Heart right ventricle (tissue), 16 donors: ENCODE measurements at places on chromosomes 11 and 22. TPM values are rescaled to one million over a fixed set of nuclear protein-coding genes. Genes with fewer than 3 reads are reported as not detected.

The VPREB3 gene
- not detected for total RNA-seq

The CLCF1 gene
- 0.31 TPM for total RNA-seq

- DNase-seq: no peak
- H3K27ac ChIP-seq: no peak overlapping the region
- H3K4me3 ChIP-seq: no peak overlapping the region
- H3K27me3 ChIP-seq: no peaks in the 10 kb centered on the region
Observed at GRCh38 chr11:31926816-31927528, 115.8 kb upstream of the PAX6 start.

DNA sequence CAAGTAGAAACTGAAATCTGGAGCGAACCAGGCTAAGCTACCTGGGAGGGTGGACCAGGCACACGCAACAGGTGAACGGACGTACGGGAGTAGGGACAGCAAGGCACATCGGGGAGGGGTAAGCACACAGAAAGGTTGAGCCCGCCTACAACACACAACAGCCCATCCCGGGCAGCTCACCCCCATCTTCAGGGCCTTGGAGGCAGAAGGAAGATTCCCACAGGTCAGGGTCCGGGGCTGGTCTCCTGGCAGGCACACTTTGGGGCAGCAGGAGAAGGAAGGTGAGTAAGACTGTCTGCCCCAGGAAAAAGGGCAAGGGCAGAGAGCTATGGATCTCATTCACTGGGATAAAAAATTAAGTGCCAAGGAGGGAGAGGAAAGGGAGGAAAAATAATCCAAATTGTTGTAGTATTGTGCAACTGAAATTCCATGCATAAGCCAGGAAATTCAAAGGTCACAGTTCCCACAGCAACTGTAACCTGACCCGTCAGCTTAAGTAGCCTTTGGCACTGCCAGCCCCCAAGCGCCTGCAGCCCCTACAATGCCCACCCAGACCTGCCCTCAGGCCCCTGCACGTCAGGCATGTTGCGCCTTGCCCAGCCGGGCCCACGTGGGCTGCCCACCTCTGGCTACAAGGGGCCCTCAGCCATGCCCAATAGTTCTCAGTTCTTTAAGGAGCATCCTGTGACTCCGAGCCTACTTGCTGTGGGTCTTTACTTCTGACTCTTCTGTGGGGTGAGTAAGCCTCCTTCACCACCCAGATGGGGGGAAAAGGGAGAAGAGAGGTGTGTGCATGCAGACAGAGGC is 51.8 kb downstream of the MICAL3 start:
- peaks cover 73% of the 10 kb centered on the region for H3K4me1 ChIP-seq
- H3K27me3 ChIP-seq: no peaks in the 10 kb centered on the region
- no peak overlapping the region for H3K4me3 ChIP-seq
- H3K27ac ChIP-seq: peak overlapping the region; percentile 47
- DNase-seq: peak; percentile 29

DNA sequence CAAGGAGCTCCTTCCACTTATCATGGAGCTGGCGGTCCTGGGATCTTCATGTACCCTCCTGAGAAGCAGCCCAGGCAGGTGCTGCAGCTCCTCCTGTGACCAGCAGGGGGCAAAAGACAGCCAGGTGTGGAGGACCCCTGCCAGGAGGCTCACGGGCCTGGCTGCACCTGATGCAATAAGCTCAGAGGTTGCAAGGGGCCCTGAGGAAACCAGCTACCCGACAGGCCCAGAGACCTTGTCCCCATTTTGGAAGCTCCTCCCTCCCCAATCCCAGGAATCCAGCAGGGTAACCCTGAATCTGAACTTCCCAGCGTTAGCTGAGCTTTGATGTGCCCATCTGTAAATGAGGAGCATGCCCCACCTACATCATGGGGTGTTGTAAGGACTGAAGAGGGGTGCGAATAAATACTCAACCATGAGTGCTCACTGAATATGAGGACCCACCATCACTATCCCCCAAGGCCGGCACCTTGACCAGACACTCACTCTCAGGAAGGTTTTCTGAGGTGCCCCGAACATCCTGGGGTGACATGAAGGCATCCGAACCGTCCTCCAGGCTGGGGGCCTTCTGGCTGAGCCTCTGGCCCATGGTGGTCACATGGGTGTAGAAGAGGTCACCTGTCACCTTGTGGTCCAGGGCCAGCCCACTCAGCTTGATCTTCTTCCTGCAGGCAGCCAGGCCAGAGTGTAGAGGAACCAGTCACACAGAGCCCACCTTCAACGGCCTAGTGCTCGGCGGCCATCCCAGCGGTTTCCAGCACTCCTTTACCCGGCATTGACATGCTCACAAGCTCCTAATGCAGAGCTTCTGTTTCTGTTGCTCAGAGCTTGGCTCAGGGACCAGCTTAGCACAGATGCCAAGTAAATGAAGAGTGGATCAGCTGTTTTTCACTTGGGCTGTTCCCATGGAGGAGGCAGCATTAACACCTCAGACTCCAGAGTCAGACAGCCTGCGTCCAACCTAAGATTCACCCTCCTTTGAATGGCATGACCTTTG is 21.7 kb downstream of the SLC43A1 start:
- H3K27ac ChIP-seq: no peak overlapping the region
- peak; percentile 64 for DNase-seq
- no peaks in the 10 kb centered on the region for H3K27me3 ChIP-seq
- H3K4me3 ChIP-seq: no peak overlapping the region
- H3K36me3 ChIP-seq: no peaks in the 10 kb centered on the region
- H3K4me1 ChIP-seq: peaks cover 5% of the 10 kb centered on the region

DNA sequence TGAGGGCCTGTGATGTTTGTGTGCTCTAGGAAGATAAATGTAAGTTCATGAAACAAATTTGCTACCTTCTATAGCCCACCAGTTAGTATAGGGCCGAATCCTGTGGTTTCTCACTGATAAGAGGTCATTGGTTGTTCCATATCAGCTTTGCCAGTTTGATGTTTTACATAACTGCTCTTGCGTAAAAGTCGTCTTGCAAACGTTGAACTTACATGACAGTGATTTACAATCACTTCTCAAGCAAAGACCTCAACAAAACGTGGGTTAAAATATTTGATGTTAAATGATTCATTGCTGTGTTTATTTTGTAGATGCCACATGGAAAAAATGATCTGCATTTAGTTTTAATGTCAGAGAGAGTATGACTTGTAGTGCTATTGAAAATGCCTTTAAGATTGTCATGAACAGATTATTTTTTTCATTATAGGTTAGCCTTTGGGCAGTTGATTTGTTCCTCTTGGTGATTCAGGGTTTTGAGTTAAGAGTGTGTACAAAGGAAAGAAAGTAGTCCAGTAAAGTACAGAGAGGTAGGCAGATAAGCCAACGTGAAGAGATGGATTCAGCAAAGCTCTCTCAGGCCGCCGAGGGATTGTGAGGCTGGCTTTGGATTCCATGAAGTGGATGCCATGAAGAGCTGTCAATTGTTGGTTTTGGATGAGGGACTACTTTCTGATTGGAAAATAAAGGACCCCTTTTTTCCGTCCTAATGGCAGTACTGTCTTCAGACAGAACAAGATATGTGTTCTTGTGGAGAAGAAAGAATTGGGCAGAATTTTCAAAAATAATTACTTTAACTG is 2.6 kb downstream of the EWSR1 start:
- H3K4me1 ChIP-seq: peaks cover 13% of the 10 kb centered on the region
- H3K36me3 ChIP-seq: peaks cover 30% of the 10 kb centered on the region
- no peak overlapping the region for H3K27ac ChIP-seq
- H3K4me3 ChIP-seq: peak overlapping the region; percentile 98
- DNase-seq: no peak

DNA sequence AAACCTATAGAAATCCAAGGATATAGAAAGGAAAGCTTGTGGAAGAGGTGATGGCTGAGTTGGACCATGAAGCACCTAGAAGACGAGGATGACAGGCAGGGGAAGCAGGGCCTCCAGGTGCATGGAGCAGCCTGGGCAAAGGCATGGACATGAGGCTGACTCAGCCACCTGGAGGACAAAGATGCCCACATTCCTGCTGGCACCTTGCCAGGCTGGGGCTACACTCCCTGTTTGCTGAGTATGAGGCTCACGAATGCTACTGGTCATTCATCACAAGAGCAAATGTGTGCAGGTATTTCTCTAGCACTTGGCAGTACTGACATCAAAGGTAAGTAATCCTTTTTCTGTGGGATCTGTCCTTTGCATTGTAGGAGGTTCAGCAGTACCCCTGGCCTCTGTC is 7.1 kb upstream of the SCGB2A1 start:
- no peak for DNase-seq
- H3K27me3 ChIP-seq: peaks cover 40% of the 10 kb centered on the region
- H3K36me3 ChIP-seq: no peaks in the 10 kb centered on the region
- H3K27ac ChIP-seq: no peak overlapping the region
- H3K4me1 ChIP-seq: no peaks in the 10 kb centered on the region
